NCI-H187 treated with DMSO at 0.1 percent for 48 hours (cell line): ENCODE measurements at places on chromosomes 11 and 22.

DNA sequence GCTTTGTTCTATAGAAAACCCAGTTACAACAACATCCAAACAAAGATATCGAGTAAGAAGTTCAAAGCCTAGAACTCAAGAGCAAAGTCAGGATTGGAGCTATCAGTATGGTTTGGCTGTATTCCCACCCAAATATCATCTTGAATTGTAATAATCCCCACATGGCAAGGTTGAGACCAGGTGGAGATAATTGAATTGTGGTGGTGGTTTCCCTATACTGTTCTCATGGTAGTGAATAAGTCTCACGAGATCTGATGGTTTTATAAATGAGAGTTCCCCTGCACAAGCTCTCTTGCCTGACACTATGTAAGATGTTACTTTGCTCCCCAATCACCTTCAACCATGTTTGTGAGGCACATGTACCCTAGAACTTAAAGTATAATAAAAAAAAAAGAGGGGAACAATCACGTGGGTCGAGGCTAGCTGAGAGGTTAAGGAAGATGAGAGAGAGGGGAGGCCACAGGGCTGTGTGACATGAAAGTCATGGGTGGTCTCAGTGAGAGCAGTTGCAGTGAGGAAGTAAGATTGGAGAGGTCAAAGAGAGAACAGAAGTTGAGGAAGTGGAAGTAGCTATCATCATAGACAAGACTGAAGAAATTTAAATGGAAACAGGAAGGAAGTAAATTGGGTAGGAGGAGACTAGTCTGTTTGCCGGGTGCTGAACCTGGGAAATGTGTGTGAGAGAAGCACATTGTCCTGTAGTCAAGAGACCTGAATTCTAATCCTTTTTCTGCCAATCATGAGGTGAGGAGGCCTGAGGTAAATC lies 80.1 kb upstream of the CD44 start:
- no peak for DNase-seq

- DNase-seq: no peak
Measured at GRCh38 chr22:39144101-39144767, 8.2 kb downstream of the CBX7 start.

GRCh38 chr11:132114185-132114584 lies 743.8 kb downstream of the NTM start:
- DNase-seq: peak; percentile 57

GRCh38 chr11:33802194-33802950 lies 28.1 kb upstream of the FBXO3 start:
- peak; percentile 91 for DNase-seq

DNA sequence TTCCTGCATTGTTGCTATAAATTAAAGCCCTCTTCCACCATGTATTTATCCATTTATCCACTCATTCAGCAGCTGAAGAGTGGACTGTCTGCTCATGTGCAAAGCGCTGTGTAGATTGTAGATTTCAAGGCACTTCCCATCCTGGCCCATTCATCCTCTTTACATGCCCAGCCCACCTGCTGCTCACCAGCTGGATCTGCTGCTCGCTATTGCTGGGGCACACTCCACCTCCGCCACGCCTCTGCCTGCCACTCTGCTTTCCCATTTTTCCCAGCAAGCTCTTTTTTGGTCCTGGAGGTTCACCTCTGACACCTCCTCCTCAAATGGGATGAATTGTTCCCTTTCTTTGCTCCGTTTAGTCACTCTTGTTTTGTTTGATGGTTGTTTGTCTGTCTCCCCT lies 48.3 kb downstream of the CEP164 start:
- DNase-seq: no peak

DNA sequence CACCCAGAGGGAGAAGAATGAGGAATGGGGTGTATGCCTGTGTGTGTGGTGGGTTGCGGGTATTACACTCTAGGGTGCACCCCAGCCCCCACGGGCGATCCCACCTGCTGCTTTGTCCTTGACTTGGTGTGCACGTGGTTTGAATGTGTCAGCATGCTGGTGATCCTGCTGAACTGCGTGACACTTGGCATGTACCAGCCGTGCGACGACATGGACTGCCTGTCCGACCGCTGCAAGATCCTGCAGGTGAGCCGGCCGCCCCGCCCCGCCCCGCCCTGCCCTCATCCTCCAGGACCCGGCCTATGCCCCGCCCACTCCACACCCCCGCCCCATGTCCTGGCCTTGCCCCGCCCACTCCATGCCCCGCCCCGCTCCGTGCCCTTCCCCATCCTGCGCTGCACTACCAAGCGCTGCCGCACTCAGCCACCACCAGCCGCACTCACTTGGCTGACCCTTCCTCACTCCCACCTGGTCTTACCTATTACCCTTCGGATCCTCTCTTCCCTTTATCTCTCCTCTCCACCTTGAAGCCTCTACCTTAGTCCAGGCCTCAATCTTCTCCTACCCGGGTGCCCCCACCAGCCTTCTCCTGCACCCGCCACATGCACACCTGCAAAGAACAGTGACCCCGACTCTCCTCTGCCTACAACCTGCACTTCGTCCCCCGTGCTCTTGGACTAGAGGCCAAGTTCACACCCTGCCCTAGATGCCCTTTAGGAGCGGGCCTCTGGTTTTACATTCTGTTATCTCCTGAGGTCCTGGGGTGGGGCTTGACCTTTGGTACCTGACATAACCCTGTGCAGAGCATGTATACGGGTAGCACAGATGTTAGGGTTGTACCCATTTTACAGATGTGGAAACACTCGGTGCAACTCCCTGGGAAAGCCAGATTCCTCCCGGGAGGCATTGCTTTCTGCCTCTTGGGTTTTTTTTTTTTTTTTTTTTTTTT lies 27.7 kb downstream of the CACNA1I start:
- DNase-seq: no peak

DNA sequence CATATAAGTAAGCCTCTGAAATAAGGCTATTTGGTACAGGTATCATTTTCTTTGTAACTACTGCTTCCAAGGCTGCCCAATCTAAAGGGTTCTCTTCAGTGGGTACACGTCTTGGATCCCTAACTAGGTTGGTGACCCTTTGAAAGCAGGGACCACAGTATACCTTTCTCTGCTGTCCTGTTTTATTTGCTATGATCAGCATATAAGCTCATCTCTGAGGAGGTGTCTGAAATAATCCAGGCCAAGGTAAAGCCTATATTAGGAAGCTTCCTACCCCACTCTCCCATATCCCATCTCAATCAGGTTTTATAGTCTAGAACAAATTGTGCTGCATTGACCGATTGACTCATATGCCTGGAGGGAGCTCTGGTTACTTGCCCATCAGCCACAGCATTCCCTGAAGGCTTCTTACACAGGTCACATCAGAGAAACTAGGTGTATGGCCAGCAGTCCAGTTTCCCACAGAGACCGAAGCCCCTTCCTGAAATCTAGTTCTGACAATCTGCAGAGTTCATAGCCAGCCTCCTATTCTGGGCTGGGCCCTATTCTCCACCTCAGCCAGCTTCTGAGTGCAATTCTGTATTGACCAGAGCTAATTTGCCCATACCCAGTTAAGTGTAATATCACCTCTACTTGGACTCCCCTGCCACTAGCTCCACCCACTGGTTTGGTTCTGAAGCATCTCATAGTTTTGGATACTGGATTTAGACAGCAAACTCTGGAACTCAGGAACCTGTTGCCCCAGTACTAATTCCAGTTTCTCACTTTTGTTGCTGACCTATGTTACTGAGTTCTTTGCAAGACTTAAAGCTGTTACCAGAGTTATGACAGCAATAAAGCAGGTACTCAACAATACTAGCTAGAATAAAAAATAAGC lies 62.1 kb upstream of the ARHGAP20 start:
- no peak for DNase-seq

GRCh38 chr11:66901964-66902390 lies 45.1 kb downstream of the LRFN4 start:
- DNase-seq: no peak

GRCh38 chr11:10650630-10651029 lies 42.9 kb downstream of the IRAG1 start:
- DNase-seq: no peak

- no peak for DNase-seq
Measured at GRCh38 chr11:16028419-16028818, 327.9 kb downstream of the SOX6 start.

DNA sequence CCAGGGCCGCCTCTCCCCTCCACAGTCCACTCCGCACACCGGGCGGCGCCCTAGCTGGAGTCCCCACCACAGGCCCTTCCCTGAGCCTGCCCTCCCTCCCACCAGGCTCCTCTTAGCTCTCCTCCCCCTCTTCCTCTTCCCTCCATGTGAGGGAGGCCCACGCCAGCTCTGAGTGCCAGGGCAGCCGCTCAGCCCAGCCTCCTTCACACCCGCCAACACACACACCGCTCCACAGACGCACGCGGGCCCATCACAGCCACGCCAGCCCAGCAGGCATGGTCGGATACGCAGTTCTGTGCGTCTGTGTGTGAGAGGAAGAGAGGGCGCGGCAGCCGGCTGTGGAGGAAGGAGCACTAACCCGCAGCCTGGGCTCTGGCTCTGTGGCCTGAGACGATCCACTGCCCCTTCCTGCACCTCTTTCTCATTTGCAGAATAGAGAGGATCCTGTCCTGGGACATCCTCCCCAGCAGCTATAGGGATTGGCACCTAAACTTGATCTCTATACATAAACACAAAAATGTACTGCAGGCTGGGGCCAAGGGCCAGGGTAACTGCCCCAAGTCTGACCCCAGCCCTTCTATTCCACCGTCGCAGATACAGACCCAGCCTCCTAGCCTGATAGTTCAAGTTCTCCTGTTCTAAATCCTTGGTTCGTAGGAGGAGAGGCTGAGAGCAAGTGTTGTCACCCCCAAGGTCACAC lies 3.5 kb downstream of the CHRM4 start:
- no peak for DNase-seq

DNA sequence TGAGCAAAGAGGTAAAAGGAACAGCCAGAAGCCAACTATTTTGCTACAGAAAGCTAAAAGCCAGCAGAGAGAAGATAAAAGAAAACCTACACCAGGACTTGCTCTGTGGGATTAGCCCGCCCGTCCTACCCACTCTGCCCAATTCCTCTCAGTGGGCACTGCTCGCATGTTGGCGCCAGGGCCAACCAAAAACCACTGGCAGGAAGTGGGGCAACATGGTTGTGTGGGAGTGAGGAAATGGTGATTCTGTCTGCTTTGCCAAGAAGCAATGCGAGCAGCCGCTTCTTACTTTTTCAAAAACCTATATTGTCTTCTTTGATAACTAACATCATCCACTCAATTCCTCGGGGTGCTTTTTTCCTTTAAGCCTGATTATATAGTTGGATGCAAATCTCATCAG lies 14.2 kb upstream of the APOA1 start:
- DNase-seq: no peak

DNA sequence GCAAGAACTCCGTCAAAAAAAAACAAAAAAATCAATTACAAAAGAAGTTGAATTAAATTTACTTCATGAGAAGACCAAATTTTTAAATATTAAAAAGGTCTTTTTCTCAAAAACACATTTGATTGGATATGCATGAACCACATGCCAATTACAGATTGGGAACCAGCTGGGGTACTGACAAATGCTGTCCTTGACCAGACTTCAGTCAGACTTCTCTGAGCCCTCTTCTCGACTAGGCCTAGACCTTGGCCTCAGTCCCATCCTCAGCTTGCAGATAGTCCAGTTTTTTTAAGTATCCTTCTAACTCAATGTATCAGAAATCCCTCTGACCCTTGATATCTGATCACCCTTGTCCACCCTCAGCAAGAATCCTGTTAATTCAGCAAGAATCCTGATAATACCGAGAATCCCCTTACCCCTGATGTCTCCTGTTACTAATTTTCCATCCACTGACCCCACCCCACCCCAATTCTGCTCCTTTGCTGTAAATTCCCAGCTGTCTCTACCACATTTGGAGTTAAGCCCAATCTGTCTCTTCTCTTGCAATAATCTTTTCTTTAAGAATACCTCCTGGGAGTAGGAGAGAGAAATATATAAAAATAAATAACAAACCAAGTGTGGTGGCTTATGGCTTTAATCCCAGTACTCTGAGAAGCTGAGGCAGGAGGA lies 30.9 kb downstream of the OR4D9 start:
- no peak for DNase-seq

DNA sequence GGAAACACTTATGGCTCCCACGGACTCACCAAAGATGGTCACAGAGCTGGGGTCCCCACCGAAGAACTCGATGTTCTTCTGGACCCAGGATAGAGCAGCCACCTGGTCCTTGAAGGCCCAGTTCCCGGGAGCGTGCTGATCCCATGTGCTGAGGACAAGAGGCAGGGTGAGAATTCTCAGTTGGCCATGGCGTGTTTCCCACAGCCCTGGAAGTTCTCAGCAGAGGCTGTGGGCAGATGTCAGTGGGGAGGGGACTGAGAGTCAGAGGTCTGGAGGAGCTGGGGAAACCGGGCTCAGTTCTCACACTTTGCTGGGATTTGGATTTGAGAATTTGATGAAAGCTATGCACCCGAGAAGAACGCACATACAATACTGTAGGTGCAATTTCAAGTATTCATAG lies 193.3 kb downstream of the BCR start:
- no peak for DNase-seq

DNA sequence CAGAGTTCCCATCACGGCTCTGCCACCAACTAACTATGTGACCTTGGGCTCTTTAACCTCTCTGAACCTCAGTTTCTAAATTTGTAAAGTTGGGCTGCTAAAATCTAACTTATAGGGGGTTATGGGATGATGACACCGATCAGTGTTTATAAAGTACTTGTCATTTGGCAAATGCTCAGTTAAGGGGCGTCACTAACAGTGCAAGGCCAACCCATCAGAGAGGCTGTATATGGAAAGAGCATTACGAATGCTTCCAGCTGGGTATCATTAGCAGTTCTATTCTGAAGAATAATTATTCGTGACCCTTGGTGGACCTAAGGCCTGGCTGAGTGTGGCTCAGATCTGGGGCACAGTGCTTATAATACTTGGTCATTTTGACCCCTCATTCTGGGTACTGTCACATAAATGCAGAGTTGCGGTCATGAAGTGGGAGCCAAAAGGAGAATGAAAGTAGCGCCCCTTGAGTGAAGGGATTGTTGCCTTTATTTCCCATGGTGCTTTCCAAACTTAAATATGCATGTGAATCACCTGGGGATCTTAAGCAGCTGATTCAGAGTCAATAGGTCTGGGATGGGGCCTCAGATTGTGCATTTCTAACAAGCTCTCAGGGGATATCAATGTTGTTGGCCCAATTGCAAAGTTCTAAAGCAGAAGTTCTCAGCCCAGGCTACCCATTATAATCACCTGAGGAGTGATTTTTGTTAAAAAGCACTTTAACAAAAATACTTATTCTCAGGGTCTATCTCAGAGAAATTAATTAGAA lies 115.8 kb downstream of the CSNK2A3 start:
- DNase-seq: no peak

DNA sequence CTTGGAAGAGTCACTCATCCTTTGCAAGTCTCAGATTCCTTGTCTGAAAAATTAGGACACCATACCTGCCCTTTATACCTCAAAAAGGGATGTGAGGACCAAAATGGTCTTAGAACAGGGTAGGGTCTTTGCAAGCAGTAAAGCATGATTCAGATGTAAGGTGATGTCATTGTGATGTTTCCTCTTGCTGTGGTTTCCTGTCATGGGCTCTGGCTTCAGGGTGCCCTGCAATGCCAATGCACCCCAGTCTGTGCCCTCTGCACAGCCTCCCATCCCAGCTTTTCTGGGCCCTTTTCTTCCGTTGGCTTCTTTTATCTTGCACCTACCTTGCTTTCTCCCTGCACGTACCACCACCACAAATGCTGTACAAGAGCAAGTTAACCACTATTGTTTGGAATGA lies 87.8 kb upstream of the NNMT start:
- DNase-seq: no peak
